GM06990 (cell line): ENCODE measurements at places on chromosomes 12 and 14.

- no peak for DNase-seq
These were observed 259.6 kb upstream of the KRR1 start for GRCh38 chr12:75771023-75771422.

DNA sequence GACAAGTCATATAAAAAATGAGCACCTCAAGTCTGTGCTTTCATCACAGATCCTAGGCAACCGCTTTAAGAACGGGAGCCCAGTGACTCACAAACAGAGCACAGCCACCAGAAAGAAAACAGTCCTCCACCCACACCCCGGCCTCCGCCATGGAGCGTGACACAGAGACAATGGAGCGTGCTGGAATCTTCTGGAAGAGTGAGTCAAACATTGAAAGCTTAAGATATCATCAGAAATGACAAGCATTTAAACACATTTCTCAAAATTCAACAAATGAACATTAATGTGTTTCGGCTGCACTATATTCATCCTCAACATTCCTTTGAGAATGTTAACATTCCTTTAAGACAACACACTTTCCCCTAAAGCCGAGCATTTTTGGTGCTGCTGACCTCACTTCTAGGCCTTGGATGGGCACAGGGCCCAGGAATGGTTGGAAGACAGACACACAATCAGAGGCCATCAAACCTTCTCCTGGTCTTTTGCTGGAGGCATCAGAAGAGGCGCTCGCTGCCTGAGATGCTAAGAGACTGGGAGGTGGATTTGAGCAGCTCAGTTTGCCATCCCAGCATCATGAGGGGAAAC lies 23.6 kb upstream of the TMEM132D start:
- no peak for DNase-seq

DNA sequence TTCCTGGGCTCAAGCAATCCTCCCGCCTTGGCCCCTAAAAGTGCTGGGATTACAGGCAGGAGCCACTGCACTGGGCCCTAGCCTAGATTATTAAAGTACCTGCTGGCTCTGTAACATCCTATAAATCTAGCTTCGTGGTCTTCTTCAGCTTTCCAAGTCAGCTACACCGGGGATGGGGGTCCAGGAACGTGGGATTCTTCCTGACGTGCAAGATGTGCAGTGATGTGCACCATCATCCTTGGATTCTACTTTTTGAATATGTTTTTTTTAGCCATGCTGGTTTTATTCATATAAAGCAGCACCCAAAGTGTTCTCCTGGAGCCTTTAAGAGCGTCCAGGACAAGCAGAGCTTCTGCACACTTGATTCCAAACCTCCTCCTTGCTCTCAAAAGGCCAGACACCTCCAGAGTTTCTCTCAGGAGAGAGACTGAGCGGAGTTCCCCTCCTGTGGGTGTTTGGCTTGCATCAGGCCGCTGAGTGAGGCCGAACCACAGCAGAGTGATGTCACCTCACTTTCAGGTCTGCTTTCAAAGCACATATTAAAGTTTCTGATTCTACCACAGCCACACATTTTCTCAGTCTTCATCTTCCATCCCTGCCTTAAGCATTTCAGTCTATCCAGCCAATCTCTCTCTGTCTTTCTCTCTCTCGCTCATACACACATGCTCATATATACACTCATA lies 33.4 kb downstream of the VCPKMT start:
- DNase-seq = peak; percentile 70

DNA sequence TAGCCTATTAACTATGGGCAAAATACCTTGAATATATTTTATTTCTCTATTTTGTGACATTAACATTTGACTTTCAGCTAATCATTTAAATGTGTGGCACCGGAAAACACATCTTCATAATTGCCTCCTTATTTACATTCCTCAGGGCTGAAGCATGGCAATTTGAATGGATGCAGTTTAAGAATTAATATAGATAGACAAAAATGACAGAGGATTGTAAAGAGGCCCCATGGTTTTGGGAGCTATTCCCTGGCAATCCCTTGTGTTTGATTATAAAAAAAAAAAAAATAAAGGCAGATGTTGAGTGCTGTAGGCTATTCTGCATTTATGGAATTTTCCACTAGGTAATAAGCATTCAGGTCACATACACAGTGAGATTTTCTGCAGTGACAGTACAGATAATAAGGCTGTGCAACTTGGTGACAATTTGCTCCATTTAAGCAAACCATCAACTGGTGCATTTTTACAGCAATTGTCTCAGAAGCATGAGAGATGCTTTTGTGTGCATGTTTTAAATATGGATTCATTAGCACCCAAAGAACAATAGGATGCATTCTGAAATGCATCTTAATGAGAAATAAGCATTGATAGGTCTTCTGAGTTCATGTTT lies 123.2 kb upstream of the SLC38A4 start:
- DNase-seq = no peak

DNA sequence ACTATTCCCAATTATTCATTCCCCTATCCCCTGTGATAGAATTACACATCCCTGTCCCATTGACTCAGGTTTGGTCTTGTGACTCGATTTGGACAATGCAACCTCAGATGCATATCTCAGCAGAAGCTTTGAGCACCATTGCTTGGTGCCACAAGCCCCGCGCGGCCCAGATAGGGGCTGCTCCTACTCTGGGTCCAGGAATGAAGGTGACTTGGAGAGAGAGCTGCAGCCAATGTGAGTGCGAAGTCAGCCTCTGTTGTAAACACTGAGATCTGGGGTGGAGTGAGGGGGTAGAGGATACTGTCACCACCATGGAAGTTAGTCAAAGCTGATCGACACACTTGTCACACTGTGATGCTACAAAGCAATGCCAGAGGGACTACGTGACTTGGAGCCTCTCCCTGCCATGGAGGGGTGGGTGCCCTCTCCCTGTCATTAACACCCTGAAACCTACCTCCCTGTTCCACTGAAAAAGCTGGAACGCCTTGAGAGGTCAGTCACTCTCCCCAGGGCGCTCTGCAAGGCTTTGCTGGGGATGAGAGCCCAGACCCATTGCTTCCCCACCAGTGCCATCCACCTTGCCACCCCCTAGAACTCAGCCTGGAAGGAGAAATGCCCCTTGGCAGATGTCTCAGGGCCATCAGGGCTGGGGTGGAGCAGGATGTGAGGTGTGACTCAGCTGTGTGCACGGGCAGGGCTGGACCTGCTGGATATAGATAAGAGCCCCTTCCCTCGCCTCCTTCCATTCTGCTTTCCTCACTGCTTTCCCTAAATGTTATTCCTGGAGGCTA lies 6.6 kb upstream of the PLEK2 start:
- DNase-seq = no peak

- no peak for DNase-seq
These were observed 24.2 kb downstream of the GOLGA3 start for GRCh38 chr12:132804426-132804861.
